Immature natural killer cell (primary cell): ENCODE measurements at places on chromosomes 7 and 10. TPM values are rescaled to one million over a fixed set of nuclear protein-coding genes. Genes with fewer than 3 reads are reported as not detected.

GRCh38 chr7:29087840-29088170 lies 58.5 kb downstream of the CPVL start:
- no peak overlapping the region for H3K4me3 ChIP-seq
- peaks cover 32% of the 10 kb centered on the region for H3K4me1 ChIP-seq
- H3K36me3 ChIP-seq: no peaks in the 10 kb centered on the region
- no peak for DNase-seq

- H3K27ac ChIP-seq: no peak overlapping the region
- H3K27me3 ChIP-seq: peaks cover 5% of the 10 kb centered on the region
- no peak overlapping the region for H3K4me3 ChIP-seq
- H3K36me3 ChIP-seq: no peaks in the 10 kb centered on the region
Measured at GRCh38 chr7:25037325-25037724, 57.3 kb upstream of the OSBPL3 start.

GRCh38 chr7:151831606-151832005 lies 45.3 kb downstream of the PRKAG2 start:
- no peak for DNase-seq
- no peak overlapping the region for H3K4me3 ChIP-seq
- H3K4me1 ChIP-seq: peaks cover 10% of the 10 kb centered on the region
- H3K27ac ChIP-seq: no peak overlapping the region
- H3K36me3 ChIP-seq: peaks cover 7% of the 10 kb centered on the region
- H3K27me3 ChIP-seq: no peaks in the 10 kb centered on the region

DNA sequence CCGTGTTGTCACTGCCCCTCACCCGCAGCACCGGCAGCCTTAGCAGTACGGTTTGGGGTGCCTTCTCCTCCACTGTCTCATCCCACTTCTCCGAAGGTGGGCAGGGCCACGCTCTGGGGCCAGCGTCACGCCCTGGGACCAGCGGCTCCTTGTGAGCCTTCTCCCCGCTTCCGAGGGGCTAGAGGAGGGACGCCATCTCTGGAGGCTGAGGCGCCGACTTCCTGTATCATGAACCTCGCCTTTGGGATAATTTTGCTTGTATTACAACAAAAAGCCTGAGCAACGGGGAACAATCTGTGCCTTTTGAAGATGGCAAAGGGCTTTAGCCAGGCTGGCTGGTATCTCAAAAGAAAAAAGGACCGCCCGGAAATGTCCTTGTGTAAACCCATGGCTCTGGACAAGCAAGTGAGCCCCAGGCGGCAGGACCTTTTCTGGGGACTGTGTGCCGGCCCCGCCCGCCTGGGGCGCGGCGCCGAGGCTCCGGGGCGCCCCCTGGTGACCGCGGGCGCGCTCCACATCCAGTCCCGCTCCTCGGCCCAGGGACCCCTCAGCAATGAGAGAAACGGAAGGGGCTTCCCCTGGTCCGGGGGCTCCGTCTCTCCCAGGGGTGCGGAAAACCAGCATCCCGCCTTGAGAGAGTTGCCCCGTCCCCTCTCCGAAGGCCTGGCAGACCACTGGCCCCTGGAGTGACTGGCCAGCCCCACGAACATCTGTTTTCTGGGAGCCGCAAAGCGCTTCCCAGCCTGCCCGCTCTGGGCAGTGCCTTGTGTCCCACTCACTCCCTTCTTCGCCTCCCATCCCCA lies 3.8 kb downstream of the DEPP1 start:
- peaks cover 2% of the 10 kb centered on the region for H3K27me3 ChIP-seq
- H3K27ac ChIP-seq: no peak overlapping the region
- peak overlapping the region; percentile 42 for H3K4me3 ChIP-seq

GRCh38 chr10:47023237-47024045 lies 112.2 kb downstream of the PTPN20 start:
- H3K4me1 ChIP-seq: no peaks in the 10 kb centered on the region
- DNase-seq: no peak
- H3K27me3 ChIP-seq: no peaks in the 10 kb centered on the region
- no peaks in the 10 kb centered on the region for H3K36me3 ChIP-seq
- H3K4me3 ChIP-seq: no peak overlapping the region

- no peak for DNase-seq
- no peak overlapping the region for H3K27ac ChIP-seq
- H3K4me3 ChIP-seq: no peak overlapping the region
Measured at GRCh38 chr7:31991846-31992245, 78.4 kb downstream of the PDE1C start.

DNA sequence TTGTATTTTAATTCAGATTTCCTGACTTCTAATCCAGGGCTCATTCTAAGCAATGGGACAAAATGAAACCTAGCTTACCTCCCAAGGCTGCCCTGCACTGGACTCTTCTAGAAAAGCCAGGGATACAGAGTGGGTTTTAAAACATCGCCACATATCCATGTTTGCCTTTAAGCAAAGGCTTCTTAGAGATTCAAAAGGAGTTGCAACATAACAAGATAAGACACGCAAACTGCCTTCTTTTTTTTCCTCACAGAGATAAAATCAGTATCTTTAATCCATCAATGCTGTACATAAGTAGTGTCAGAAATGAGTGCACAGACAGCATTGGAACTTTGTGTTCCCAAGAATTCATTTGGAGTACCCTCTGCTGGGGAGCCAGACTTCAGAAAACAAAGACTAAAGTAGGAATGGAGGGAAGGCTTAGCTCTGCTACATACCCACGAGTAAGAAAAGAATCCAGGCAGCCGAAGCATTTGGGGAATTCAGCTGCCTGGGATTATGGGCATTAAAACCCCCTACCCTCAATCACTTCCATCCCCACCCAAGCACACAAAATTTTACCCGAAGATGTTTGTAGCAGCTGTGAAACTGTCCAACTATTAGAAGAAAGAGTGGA lies 427.8 kb downstream of the ARL4A start:
- no peak overlapping the region for H3K27ac ChIP-seq
- DNase-seq: no peak
- no peaks in the 10 kb centered on the region for H3K27me3 ChIP-seq
- no peaks in the 10 kb centered on the region for H3K36me3 ChIP-seq

DNA sequence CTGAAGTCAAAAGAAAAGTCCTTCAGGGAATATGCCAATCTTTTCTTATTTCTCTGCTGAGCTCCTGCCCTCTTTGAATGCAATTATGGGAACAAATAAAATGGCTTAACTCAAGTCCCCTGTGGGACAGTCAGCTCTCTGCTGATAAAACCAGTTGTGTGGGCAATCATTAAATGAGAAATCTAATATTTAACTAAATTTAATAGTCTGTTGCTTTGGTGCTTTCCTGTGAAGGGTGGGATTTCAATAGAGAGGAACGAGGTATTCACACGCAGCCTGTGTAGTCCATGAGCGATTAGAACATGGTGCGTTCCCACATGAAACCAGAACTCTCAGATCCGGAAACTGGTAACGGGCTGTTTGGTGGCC lies 138.4 kb downstream of the PAXIP1 start:
- H3K27ac ChIP-seq: no peak overlapping the region
- DNase-seq: no peak
- no peaks in the 10 kb centered on the region for H3K36me3 ChIP-seq
- peaks cover 4% of the 10 kb centered on the region for H3K27me3 ChIP-seq
- H3K4me3 ChIP-seq: no peak overlapping the region
- no peaks in the 10 kb centered on the region for H3K4me1 ChIP-seq

DNA sequence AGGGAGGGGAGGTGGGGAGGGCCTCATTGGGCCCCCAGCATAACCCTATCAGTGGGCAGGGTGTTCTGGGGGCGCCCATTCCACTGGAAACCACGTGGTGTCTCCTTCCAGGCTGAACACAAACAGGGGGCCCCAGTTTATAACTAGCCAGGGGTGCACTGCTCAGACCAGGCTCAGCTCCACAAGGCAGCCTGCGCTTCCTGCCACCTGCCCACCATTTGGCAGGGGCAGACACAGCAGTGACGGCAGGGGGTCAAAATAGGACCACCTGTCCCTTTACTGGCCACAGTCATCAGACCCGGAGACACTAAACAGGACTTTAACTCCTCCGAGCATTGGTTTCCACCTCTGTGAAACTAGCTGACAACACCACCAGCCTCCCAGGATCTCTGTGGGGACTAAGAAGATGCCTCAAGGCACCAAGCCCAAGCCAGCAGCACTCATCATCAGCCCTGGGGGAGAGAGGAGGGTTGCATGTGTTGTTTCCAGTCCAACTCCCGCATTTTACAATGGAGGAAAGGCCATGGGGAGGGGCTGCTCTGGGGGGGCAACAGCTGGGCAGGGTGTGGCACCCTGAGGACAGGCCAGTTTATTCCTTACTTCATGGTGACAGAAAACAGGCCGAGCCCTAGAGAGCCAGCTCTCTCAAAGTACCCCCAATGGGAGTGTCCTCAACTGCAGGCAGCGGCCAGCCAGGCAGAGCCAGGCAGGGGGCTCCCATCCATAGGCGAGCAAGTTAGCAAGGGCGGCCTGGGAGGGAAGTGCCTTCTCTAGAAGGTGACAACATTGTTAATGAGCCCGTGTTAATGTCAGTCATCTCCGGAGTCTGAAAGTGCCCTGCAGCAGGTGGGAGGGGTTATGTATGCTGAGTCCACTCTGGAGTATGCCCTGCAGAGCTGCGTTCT lies 127.6 kb downstream of the TNS3 start:
- H3K27me3 ChIP-seq: peaks cover 2% of the 10 kb centered on the region
- H3K36me3 ChIP-seq: no peaks in the 10 kb centered on the region
- H3K4me3 ChIP-seq: no peak overlapping the region
- no peak overlapping the region for H3K27ac ChIP-seq
- H3K4me1 ChIP-seq: no peaks in the 10 kb centered on the region
- DNase-seq: no peak

DNA sequence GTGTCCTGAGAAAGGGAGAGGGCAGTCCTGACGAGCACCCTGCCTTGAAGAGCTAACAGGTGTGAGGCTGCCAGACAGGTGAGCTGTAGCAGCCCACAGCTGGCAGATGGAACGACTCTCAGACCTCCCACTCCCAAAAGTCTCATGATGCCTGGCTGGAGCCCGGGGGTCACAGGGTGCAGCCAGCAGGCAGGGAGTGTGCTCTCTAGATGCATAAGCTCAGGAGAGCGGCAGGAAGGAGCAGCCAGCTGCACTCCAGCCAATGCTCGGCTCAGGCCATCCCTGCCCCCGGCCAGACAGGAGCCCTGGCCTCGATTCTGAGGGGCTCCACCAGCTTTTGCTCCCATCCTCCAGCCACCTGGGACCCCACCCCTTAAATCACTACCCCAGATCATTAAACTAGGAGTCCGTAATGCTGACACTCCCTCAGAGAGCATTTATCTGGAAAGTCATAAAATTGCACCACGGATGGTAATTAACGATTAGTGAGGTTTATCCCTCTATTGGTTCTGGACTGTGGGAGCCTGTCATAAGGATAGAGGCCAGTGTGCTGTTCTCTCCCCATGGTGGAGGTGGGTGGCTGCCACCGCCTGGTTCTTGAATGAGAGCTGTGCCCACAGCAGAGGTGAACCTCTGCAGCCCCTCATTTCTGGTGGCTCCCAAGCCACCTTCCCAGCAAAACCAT lies 63.5 kb upstream of the ZMIZ1 start:
- H3K4me1 ChIP-seq: peaks cover 4% of the 10 kb centered on the region
- no peak overlapping the region for H3K4me3 ChIP-seq
- no peak overlapping the region for H3K27ac ChIP-seq
- H3K36me3 ChIP-seq: no peaks in the 10 kb centered on the region
- H3K27me3 ChIP-seq: peaks cover 5% of the 10 kb centered on the region

DNA sequence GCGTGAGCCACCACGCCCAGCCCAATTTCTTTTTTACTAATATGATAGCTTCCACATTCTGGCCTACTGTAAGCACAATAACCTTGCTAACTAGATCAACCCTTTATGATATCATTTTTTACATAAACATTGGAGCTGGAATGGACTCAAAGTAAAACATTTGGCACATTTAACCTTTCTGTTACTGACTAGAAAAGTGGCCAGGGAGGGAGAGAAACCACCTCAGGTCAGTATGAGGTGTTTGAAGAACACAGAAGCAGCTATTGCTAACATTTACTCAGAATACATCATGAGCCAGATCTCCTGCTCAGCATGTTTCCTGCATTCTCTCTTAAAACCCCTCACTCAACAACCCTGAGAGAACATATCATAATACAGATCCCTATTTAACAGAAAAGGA lies 27.3 kb downstream of the SGMS1 start:
- no peak overlapping the region for H3K4me3 ChIP-seq
- no peak overlapping the region for H3K27ac ChIP-seq

GRCh38 chr10:1648648-1649047 lies 88.7 kb downstream of the ADARB2 start:
- H3K4me3 ChIP-seq: no peak overlapping the region
- DNase-seq: no peak
- peaks cover 9% of the 10 kb centered on the region for H3K27me3 ChIP-seq
- H3K27ac ChIP-seq: no peak overlapping the region

DNA sequence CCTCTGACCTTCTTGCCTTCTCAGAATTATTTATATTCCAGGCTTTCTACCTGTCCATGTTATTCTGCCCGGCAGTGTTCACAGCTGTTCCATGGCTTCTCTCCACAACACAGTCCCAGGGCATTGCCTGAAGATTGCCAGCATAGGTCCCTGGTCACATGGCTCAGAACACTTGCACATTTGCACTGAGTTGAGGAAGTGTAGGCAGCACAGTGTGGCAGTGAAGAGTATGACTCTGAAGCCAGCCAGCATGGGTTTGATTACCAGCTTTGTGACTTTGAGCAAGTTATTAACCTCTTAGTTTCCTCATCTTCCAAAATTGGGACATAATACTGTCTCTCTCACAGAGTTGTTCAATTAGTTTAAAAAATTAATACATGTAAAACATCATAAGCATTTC lies 73.2 kb upstream of the NEUROD6 start:
- H3K4me1 ChIP-seq: no peaks in the 10 kb centered on the region
- no peaks in the 10 kb centered on the region for H3K36me3 ChIP-seq
- no peak overlapping the region for H3K27ac ChIP-seq
- H3K4me3 ChIP-seq: no peak overlapping the region

- no peaks in the 10 kb centered on the region for H3K36me3 ChIP-seq
- H3K27ac ChIP-seq: no peak overlapping the region
- no peak overlapping the region for H3K4me3 ChIP-seq
- no peak for DNase-seq
- H3K27me3 ChIP-seq: peaks cover 17% of the 10 kb centered on the region
Measured at GRCh38 chr7:23873306-23873705, 163.3 kb downstream of the STK31 start.

DNA sequence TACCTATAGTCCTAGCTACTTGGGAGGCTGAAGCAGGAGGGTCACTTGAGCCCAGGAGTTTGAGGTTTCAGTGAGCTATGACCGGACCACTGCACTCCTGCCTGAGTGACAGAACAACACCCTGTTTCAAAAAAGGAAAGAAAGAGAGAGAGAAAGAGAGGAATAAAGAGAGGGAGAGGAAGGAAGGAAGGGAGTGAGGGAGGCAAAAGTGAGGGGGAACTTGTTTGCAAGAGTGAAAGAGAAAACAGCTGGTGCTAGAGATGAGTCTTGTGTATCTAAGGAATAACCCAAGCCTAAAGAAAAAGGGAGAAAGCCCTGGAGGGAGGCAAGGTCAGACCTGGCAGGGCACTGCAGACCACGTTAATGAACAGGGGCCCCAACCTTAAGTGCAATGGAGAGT lies 4.8 kb upstream of the NT5C2 start:
- peaks cover 12% of the 10 kb centered on the region for H3K4me1 ChIP-seq
- H3K36me3 ChIP-seq: no peaks in the 10 kb centered on the region
- no peak overlapping the region for H3K4me3 ChIP-seq
- peak overlapping the region; percentile 42 for H3K27ac ChIP-seq
- DNase-seq: no peak
- H3K27me3 ChIP-seq: peaks cover 4% of the 10 kb centered on the region

GRCh38 chr7:37674531-37674930 lies 9.0 kb upstream of the GPR141 start:
- H3K4me1 ChIP-seq: peaks cover 23% of the 10 kb centered on the region
- H3K27ac ChIP-seq: no peak overlapping the region
- no peak overlapping the region for H3K4me3 ChIP-seq
- no peaks in the 10 kb centered on the region for H3K27me3 ChIP-seq

The BUB3 gene
- 203 TPM for polyA plus RNA-seq

The RNF148 gene
- not detected for polyA plus RNA-seq

The WDFY4 gene
- 1.0 TPM for polyA plus RNA-seq

The GPC2 gene
- polyA plus RNA-seq: not detected

The CFAP46 gene
- not detected for polyA plus RNA-seq

The DYNC1I1 gene
- not detected for polyA plus RNA-seq

The IRF5 gene
- 25.6 TPM for polyA plus RNA-seq

The WDR86 gene
- polyA plus RNA-seq: 2.2 TPM
